ENCODE measurements at places on chromosomes 13 and 19.
A peak's percentile ranks its signal among the peaks of the same experiment; 100 is the strongest.

DNA sequence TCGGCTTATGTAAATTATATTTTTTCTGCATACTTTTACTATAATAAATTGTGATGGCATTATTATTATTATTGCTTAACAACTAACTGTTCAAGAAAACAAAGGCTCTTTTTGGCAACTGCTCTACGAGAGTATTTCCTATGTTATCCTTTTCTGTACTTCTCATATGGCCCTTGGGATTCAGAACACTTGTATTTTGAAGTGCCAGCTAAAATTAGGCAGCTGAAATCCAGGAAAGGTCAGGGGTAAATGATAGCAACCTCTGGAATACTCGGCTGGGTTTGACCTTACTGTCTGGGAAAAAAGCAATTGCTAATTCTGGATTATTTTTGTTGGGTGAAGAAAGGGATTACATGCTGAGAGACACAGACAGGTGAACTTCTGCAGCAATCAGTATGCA, 23.9 kb downstream of the EDNRB start:
- no peak for DNase-seq

GRCh38 chr13:112984501-112984900, 15.5 kb downstream of the MCF2L start:
- DNase-seq: no peak

- no peak for DNase-seq
Observed at GRCh38 chr19:13881251-13881691, 4.3 kb downstream of the NANOS3 start.

DNA sequence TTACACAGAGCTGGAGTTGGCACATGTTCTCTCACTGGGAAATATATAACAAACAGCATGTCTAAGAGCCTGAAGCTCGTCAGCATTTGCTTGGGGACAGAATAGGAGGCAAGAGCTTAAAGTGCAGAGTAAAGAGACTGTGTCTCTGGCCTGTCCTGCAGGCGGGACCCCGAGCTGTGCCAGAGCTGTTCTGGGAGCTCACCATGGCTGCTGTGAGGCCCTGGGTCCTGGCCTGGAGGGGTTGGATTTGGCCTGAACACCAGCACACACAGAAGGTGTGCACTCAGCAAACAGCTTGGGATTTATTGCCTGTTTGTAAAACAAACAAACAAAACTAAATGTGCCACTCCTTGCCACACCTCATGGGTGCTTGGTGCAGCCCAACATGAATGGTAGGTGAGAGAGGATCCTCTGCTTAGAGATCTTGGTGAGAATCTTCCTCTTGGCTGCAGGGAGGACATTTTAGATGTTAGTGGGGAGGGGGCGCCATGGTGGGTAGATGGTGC, 60.9 kb downstream of the ERICH6B start:
- peak; percentile 40 for DNase-seq

GRCh38 chr13:25171517-25172302, at the start of gene AMER2:
Gene AMER2, minus strand, starts transcription at chr13:25172288. Its CDS starts 669 bp downstream, at chr13:25171619.
- no peak for DNase-seq

DNA sequence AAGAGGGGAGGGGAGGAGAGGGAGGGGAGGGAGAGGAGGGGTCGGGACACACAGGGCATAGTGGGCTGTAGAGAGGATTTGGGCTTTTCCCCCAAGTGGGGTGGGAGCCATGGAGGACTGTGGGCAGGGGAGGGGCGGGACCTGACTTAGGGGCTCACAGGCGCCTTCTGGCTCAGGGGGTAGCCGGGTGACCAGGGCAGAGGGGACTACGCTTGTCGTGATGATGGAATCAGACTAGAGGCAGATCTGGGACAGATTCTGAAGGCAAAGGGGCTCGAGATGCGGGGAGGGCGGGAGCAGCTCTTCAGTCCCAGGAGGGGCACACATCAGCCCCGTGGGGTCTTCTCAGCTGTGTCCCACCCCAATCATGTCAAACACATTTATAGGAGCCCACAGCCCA, 13.5 kb downstream of the NDUFA11 start:
- DNase-seq: no peak

DNA sequence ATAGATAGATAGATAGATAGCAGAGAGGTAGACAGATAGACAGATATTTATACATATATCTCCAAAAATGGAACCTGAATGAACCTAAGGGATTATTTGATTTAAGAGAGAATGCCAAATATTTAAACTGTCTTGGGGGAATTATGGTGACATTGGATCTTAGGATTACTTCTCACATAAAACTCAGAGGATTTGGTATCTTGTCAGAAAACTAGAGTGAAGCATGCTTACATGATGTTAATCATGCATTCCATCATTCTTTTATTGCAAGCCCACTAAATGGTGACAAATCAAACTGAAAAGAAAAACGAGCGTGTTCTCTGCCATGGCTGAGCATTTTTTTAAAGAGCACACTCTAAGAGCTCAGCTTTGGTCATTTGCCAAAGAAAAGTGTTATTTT, 165.2 kb downstream of the PCDH9 start:
- DNase-seq: no peak

DNA sequence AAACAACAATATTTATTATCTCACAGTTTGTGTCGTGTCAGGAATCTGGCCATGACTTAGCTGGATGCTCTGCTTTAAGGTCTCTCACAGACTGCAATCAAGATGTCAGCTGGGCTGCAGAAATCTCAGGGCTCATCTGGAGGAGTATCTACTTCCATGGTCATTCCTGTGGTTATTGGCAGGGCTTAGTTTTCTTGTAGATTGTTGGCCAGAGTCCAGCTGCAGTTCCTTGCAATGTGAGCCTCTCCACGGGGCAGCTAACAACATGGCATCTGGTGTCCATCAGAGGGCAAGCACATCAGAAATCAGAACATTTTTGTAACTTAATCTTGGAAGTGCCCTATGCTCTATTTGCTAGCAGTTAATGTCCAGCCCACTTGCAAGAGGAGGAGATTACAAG, 45.7 kb upstream of the TDRD3 start:
- no peak for DNase-seq

GRCh38 chr13:32261567-32261966, 53.6 kb downstream of the ZAR1L start:
- no peak for DNase-seq

DNA sequence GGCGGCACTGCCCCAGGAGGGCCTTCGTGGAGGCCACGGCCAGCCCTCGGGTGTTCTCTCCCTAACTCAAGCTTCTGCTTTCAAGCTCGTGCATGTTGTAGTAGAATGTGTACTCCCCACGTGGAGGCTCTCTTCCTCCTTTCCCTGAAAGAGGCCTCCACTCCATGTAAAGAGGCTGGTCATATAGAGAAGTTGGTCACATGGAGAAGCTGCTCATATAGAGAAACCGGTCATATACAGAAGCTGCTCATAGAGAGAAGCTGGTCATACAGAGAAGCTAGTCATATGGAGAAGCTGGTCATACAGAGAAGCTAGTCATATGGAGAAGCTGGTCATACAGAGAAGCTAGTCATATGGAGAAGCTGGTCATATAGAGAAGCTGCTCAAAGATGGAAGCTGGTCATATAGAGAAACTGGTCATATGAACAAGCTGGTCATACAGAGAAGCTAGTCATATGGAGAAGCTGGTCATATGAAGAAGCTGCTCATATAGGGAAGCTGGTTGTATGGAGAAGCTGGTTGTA, 152.5 kb downstream of the COL4A1 start:
- no peak for DNase-seq

- DNase-seq: no peak
Observed at GRCh38 chr13:98664510-98664909, 87.6 kb upstream of the STK24 start.

DNA sequence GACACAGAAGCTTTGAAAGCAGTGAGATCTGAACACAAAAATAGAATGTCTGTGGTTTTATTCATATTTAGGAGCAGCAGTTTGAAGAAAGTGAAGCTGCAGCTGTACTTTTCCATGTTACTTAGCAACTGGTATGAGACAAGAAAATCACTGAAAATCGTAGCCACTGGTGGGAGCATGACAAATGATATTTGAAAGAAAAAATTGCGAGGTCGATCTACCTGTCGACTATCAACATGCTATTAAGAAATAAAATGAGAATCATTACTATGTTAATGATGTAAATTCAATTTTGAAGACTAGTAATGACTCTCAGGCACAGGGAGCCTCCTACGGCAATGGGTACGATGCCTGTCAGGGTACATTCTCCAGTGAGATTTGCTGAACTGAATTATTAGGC, 436.4 kb downstream of the SLITRK5 start:
- DNase-seq: no peak

- no peak for DNase-seq
Observed at GRCh38 chr13:95185851-95186250, 115.4 kb downstream of the ABCC4 start.

GRCh38 chr19:1766800-1767352, 13.6 kb downstream of the ONECUT3 start:
- no peak for DNase-seq

- DNase-seq: no peak
Observed at GRCh38 chr13:112785483-112785856, 95.6 kb downstream of the ATP11A start.

GRCh38 chr19:16795731-16796130, 33.5 kb upstream of the SIN3B start:
- DNase-seq: no peak

DNA sequence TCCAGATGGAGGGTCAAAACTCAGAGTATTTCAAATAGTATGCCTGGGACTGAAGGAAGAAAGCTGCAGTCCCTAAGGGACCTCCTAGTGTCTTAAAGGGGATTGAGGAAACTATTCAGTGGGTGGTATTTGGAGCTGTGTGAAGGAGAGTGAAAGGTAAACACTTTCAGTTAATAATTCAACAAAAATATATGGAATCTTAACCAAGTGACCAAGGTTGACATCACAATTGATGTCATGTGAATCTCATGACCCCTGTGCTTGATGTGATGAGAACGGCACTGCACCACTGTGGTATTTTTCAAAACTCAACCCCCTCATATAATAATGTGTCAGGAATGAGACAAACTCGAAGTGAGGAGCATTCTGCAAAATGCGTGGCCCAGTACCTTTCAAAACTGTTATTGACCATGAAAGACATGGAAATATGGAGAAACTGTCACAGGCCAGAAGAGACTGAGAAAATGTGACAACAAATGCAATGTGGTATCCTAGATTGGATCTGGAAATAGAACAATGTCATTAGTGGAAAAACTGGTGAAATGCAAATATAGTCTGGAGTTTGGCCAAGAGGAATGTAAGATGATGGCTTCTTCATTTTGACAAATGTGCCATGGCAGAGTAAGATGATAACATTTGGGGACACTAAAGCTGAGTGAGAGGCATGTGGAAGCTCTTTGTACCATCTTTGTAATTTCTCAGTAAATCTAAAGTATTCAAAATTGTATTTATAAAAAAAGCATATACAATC, 553.9 kb downstream of the RFC3 start:
- no peak for DNase-seq

- DNase-seq: no peak
Observed at GRCh38 chr13:49810567-49811526, 18.4 kb upstream of the KPNA3 start.

DNA sequence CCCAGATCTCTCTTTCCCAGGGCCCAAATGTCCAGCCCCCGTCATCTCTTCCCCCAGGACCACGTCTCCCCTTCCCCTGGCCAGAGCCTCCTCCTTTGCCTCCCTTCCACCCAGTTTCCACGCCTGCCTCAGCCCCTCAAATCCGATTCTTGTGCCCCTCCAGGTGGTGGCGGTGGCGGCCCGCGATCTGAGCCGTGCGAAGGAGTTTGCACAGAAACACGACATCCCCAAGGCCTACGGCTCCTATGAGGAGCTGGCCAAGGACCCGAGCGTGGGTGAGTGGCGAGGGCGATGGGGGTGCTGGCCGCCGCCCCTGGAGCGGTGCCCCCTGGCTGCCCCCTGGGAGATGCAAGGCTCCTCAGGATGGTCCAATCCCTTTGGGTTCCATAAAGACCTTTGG, 1.3 kb downstream of the DHDH start:
- no peak for DNase-seq

- DNase-seq: no peak
Observed at GRCh38 chr19:46601318-46602224, at the start of gene CALM3. Gene CALM3, plus strand, starts transcription at chr19:46601330. Its CDS starts 105 bp downstream, at chr19:46601435.

DNA sequence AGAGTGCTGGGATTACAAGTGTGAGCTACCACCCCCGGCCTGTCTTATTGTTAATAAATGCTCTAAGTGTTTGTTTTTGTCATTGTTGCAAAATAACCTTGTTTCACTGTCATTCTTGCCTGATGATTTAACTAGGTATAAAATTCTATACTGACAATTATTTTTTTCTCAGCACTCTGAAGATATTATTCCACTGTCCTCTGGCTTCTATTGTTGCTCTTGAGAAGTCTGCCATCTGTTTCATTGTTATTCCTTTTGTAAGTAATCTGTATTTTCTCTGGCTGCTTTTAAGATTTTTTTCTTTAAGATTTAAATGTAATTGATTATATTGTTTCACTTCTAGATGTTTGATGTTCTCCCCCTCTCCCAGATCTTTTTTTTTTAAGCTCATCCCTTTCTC, 17.6 kb downstream of the ZNF420 start:
- DNase-seq: no peak

DNA sequence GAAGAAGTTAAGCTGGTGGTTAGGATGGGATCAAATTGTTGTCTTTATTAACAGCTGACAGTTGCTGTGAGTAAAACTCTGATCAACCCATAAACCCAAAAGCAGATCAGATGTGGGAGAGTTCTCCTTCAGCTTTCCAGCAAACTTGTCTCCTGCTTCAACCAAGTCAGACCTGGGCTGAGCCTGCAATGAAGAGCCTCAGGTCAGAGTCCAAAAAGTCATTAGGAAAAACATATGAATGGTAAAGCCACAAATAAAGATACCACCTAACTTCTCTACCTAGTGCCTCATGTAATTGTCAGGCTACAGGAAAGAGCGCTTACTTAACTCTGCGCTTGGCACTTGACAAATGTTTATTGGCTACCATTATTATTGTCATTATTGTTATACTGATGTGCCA, 21.9 kb upstream of the UBE2L5 start:
- no peak for DNase-seq

GRCh38 chr19:48738557-48739403, 1.6 kb downstream of the RASIP1 start:
- DNase-seq: peak; percentile 38

DNA sequence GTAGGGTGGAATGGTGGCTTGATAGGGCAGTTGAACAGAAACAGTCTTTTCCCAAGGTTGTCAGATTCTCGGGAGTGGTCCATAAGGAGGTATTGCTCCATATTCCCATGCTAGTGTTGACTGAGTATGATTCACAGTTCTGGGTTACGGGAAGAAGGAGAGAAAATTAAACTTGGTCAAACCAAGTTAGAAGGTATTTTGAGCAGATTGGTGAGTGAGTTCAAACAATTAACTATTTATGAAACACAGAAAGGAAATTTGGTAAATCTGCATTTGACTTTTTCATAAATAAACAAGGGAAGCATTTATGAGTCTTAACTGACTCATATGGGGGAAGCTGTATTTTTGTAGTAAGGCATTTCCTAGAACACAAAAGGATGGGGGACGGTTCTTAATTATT, 2419.4 kb downstream of the PCDH9 start:
- DNase-seq: no peak

- no peak for DNase-seq
Observed at GRCh38 chr13:34411177-34411576, 530.9 kb upstream of the NBEA start.

DNA sequence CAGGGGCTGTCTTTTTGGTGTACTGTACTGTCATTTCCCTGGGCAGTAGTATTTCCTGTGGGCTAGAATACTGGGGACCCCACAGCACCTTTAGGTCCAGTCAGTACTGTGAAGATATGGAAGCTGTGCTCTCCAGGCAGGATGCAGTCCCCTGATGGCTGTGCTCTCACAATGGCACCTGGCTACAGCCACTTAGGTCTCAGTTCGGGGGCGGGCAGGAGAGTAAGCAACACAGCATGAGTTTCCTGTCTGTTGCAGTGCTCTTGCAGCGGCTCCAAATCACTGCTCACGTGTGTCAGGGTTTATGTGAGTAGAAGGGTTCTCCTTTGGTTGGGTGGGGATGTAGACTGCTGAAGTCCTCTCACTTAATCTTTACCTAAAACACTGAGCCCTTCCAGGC, 810.4 kb downstream of the DACH1 start:
- DNase-seq: no peak
